ENCODE measurements at places on chromosomes 6 and 20.

DNA sequence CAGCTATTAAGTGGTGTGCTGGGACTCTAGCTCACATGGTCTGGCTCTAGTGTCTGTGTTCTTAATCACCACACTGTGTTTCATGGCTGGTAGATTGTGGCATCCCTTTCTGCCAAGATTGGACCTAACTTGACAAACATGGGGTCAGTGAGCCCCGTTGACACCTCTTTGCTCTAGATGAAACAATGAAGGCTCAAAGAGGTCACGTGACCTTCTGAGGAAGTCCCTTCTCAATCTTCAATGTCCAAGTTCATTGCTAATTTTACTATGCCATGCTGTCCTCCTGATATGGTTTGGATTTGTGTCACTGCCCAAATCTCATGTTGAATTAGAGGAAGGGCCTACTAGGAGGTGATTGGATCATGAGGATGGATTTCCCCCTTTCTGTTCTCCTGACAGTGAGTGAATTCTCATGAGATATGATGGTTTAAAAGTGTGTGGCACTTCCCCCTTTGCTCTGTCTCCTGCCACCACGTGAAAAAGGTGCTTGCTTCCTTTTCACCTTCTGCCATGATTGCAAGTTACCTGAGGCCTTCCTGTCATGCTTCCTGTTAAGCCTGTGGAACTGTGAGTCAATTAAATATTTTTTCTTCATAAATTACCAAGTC is 177.8 kb upstream of the MYLIP start:
- DNase-seq = no peak

DNA sequence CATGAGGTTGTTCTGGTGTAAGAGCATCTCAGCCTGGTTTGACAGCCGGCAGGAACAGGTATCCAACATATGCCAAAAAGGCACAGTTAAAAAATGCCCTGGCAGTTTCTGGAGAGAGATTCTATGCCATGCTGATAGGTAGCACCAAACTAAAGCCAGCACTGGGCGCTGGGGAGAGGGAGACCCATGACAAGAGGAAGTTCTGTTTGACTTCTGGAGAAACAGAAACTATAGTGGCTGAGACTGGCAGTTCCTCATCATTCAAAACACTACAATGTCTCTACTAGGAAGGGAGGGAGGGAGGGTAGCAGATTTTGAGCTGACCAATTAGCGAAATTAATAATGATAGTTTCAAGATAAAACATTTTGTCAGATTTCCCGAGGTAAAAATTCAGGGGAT is 174.1 kb downstream of the ADAT2 start:
- DNase-seq = no peak

DNA sequence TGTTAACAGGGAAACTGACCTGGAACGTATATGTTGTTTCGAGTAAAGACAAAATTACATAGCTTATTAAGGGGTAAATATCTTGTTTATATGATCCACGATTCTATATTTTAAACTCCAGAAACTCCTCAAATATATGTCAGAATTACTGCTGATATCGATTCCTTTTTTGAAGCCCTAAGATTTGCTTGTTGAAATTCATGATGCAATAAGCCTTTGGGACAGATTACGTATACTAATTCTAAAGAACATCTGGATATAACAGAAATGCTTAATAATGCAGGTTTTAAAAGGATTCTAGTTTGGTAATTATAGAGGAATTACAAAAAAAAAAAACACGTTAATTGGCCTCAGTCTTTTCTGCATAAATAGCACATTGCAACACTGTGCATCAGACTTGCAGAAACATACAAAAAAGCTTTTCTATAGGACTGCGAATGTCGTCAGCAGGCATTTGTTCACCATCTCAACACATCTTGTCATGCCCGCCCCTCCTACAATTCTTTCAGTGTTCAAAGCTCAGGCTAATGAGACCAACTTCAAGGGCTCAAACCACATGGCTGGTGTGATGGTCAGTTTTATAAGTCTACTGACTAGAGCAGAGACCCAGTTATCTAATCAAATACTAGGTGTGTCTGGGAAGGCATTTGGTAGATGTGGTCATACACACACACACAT is 74.9 kb downstream of the AGPAT4 start:
- DNase-seq = no peak

DNA sequence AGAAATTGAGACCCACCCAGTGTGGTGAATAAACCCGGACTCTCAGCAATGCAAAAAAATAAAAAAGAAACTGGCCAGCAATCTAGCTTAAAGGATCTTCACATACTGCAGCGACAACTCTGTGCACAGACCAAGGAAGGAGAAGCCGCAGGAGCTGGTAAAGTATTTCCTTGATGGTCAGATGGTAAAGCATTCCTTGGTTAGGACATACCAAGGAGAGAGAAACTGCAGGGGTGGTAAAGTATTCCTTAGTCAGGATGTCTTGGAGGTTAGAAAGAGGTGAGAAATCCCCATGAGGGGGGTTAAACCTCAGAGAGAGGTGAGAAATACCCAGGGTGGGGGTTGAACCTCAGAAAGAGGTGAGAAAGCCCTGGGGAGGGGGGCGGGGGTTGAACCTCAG is 86.8 kb downstream of the PLG start:
- no peak for DNase-seq

- no peak for DNase-seq
Observed at GRCh38 chr6:107444277-107444676, 15.1 kb downstream of the PDSS2 start.

DNA sequence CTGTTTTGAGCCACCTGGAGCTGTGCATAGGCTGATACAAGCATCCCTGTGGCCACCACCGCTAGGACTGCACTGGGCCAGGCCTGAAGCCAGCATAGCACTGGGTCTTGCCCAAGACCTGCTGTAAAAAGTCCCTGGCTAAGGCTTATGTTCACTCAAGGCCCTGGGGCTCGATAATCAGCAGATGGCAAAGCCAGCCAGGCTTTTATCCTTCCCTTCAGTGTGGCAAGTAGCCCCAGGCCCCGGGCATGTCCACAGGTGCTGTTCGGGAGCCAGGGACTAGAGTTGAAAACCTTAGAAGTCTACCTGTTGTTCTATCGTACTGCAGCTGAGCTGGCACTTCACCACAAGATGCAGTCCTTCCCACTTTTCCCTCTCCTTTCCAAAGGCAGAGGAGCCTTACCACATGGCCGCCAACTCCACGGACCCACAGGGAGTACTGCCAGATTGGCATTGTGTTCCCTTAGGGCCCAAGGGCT is 226.4 kb upstream of the ZNF217 start:
- no peak for DNase-seq

- DNase-seq = no peak
Observed at GRCh38 chr6:48318670-48319069, 207.7 kb upstream of the PTCHD4 start.

- no peak for DNase-seq
Observed at GRCh38 chr6:25874822-25875562, 949 bp upstream of the SLC17A3 start.

DNA sequence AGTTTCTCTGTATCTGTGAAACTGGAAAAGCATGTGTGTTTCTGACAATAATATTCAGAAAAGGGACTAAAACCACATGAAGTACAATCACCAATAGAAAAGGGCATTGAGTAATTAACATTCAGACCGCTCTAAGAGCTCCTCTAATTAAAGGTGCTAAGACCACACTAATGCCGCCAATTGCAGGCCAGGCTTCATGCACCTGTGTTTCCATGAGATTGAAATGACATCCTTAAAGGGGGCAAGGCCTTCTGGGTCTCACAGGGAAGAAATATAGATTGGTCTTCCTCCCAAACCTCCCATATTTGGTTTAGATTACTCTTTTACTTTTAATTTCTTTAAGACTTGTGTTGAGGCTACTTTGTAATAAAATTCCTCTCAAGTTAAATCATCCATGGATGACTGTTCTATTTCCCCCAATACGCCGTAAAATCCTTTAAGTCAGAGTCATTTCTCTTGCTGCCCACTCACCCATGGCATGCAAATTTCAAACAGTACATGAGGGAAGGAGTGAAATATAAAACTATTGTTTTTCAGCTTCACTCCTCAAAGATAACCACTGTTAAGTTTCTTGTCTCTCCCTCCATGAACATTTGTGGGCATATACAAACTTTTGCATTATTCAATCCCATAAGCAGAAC is 110.6 kb downstream of the UBE3D start:
- DNase-seq = no peak

DNA sequence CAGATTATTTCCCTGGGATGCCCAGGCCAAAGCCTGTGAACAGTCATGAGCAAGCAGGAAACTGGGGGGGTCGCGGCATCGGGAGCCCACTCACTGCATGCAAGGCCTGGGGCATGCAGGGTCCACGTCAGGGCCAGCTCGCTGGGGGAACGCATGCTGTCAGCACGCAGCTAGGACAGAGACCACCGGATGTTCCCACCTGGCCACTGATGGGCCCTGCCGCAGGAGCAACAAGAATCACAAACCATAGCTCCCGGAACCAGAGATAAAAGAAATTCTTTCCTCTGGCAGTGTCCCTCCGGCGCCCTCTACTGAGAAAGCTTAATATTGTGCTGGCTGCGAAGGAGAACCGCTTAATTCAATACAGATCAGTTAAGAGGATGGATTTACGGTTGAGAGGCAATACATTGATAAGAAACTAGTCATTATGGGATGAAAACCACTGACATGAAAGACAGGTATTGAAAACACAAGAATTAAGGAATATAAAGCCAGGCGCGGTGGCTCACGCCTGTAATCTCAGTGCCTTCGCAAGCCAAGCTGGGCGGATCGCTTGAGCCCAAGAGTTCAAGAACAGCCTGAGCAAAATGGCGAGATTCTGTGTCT is 32.6 kb downstream of the C6orf15 start:
- DNase-seq = peak; percentile 63

- DNase-seq = no peak
Observed at GRCh38 chr20:56781108-56781739, 152.1 kb downstream of the TFAP2C start.

DNA sequence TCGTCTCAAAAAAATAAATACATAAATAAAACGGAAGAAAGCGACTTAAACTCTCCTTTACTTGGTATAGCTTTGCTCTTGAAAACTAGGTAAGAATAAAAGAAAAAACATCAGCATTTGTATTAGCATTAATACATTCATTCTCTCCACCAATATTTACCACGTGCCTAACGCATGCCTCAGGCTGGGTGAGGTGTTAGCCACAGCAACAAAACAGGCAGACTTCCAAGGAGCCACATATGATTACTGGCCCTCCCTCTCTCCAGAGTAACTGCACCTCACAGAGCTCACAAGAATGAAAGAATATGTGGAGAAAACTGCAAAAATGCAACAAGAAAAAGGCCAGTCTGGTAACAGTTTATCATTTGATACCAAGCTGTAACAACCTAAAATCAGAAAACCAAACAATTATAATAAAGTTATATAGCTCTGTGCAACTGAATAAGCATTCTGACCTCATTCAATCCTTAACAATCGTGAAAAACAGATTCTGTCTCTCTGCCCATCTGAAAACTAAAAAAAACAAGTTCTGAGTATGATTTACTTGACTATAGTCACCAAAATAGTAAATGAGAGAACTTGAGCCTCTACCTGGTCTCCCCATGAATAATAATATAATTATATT is 5.2 kb downstream of the NAPB start:
- DNase-seq = no peak
